ENCODE measurements at places on chromosomes 11 and 22.

GRCh38 chr22:34161431-34162123 is 241.3 kb upstream of the LARGE1 start:
- H3K4me1 ChIP-seq = no peaks in the 10 kb centered on the region
- no peaks in the 10 kb centered on the region for H3K27me3 ChIP-seq
- H3K36me3 ChIP-seq = no peaks in the 10 kb centered on the region
- no peak overlapping the region for H3K4me3 ChIP-seq

DNA sequence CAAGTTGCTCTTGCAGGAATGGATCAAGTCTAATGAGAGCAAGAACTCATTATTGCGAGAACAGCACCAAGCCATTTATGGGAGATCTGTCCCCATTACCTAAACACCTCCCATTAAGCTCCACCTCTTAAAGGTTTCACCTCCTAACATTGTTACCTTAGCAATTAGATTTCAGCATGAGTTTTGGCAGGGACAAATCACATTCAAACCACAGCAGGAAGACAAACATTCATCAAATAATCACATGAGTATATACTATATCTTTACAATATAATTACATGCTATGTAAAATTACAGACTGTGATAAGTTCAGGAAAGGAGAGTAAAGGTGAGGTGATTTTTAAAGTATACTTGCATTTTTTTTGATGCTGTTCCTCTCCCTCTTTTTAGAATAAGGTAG is 6.6 kb upstream of the TEAD1 start:
- no peaks in the 10 kb centered on the region for H3K36me3 ChIP-seq
- H3K27ac ChIP-seq = no peak overlapping the region
- H3K4me3 ChIP-seq = no peak overlapping the region
- no peak for DNase-seq
- H3K27me3 ChIP-seq = peaks cover 27% of the 10 kb centered on the region

- no peaks in the 10 kb centered on the region for H3K36me3 ChIP-seq
- no peak for DNase-seq
- H3K27me3 ChIP-seq = no peaks in the 10 kb centered on the region
- no peaks in the 10 kb centered on the region for H3K4me1 ChIP-seq
Measured at GRCh38 chr22:17945888-17946648, 78.3 kb downstream of the MICAL3 start.

DNA sequence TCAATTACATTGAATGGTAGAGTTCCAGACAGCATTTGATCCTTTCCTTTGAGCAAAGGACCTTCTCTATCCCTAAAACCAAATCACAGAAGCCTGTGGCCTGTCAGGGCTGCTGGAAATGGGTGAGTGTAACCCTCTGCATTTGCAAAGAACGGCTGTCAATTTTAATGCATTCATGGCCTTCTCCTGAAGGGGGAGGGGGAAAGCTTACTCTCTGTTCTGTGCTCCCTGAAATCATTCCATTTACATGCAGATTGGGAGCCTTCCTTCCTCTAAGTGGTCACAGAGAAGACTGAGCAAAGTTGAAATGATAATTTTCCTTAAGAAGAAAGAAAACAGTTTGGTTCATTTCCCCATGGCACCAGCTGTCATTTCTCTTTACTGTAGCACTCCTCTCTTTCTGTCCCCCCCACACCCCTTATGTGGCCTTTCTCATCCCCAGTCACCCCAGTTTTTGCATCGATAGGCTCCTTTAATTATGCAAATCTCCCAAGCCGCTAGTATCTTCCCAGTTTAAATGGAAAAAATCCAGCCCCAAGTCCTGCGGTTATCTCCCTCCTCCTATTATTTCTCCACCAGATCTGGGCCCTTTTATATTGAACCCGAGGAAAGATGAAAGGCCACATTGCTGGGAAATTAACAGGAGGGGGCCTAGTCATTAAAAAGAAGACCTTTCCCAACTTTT is 109.4 kb upstream of the KIRREL3 start:
- no peaks in the 10 kb centered on the region for H3K4me1 ChIP-seq
- no peak overlapping the region for H3K27ac ChIP-seq
- H3K27me3 ChIP-seq = no peaks in the 10 kb centered on the region
- DNase-seq = no peak
- H3K4me3 ChIP-seq = no peak overlapping the region

DNA sequence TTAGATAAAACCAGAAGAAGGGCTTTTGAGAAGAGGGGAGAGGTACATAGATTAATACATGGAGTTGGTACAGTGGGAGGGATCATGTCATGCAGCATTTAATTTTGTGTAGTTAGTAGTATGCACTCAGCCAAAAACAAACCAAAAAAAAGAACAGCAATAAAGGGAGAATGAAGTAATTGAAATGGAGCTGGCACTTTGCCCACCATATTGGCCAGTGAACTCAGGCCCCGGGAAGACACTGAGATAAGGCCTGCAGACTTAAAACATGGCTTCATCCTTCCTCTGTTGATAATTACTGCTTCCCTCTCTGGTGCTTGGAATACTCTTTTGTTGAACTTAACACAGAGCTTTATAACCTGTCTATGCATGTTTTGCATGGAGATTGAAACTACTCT is 3.1 kb downstream of the PANX1 start:
- H3K36me3 ChIP-seq = no peaks in the 10 kb centered on the region
- no peak for DNase-seq
- peaks cover 45% of the 10 kb centered on the region for H3K4me1 ChIP-seq
- no peak overlapping the region for H3K27ac ChIP-seq

Measured in CD4-positive, CD25-positive, alpha-beta regulatory T cell (primary cell).